ENCODE measurements at places on chromosomes 16 and 17.

DNA sequence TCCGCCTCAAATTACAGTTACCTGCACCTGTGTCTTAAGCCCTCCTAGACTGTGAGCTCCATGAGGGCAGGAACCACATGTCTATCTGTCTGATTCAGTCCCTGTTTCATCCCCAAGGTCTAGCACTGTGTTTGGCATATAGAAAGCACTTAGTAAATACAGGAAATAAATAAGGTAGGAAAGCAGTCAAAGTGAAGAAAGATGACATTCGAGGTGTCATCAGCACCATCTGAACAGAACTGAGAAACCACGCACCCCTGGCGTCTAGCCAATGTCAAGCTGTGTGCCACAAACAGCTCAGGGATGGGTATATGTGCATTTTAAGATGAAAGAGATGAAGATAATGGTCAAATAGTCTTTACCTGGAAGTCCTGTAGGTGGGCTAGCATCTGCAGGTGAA is 79.6 kb upstream of the ATP2A3 start:
- no peak for DNase-seq

DNA sequence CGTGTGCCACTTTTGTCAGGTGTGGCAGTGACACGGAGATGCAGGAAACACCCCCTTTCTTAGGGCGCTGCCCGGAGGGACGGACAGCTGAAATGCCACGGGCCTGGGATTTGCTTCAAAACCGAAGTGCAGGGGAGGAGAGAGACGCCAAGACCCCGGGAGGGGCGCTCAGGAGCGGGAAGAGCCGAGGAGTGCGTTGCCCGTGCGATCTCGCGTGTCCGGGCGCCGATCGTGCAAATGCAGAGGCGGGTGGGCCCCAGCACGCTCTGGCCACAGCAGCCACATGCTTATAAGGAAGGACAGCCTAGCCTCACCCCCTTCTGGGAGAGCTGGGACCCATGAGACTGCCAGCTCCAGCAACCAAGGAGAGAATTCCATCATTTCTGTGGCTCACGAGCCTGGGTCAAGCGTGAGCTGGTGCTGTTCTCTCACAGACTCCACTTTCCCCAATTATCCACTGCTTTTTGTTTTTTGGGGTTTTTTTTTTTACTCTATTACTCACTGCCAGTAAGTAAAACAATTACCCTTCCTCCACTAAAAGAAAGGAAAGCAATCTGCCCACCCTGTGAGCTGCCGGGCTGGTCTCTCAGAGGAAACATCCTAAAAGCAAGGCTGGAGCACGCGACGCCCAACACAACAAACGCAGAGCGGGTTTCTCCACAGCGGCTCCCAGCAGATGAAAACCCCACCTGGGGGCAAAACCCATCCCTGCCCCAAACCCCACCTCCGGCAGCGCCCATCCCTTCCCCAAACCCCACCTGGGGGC is 27.2 kb upstream of the C16orf95 start:
- DNase-seq, result no peak

DNA sequence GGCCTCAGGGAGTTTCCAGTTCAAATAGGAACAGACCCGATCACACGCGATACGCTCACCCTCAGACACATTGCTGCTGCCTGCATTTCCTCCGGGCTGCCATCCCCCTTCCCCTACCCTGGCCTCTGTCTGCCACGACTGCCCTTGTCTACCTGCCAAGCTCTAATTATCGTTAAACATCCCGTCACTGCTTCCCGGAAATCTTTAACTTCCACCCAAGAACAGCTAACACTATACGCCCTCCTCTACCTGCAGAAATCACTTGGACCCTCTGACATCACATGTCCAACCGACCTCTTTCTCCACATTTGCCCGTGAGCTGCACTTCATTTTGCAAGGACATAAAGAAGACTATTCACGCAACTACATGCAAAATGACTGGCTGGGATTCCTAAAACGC is 40.4 kb downstream of the ABAT start:
- DNase-seq, result no peak

GRCh38 chr16:68746951-68747350 is 9.9 kb downstream of the CDH1 start:
- no peak for DNase-seq

DNA sequence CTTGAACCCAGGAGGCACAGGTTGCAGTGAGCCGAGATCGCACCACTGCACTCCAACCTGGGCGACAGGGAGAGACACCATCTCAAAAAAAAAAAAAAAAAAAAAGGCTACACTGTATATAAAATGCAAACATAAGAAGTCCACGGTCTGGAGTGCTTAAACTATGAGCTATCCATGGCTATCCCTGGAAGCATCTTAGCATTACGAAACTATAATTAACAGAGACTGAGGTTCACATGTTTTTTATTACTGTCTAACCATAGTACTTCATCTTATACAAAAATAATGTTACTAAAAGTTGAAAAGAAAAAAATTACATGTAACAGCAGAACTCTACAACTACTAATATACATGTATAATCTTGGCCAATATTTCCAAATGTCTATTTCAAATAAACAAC is 32.8 kb downstream of the HELZ start:
- no peak for DNase-seq

DNA sequence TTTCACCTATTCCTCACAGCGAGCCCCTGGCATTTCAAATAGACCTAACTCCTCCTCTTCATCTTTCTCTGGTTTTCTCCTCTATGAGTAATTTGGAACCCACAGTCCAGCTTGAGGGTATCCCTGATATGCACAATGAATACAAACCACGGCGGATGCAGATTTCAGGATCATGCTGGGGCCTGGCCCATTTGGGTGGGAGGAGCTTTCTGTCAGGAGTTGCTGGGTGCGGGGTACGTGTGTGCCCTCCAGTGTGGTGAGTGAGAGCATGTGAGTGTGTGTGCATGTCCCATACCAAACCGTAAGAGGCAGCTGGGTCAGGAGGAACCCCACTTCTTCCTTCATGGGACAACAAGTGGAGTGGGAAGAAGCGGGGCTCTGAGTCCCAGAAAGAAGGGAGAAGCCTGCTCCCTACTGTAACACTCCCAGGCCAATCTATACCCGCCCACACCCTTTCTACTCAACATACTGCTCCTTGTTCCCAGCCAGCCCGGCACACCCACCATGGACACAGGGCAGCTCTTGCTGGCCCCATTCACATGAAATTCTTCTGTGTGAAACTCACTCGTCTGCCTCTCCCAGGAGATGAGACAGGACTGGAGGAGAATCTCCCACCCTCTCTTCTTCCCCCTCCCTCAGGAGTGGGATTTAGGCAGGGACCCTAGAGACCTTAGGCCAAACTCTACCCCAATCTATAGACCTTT is 18.4 kb downstream of the CNTNAP1 start:
- DNase-seq, result no peak

DNA sequence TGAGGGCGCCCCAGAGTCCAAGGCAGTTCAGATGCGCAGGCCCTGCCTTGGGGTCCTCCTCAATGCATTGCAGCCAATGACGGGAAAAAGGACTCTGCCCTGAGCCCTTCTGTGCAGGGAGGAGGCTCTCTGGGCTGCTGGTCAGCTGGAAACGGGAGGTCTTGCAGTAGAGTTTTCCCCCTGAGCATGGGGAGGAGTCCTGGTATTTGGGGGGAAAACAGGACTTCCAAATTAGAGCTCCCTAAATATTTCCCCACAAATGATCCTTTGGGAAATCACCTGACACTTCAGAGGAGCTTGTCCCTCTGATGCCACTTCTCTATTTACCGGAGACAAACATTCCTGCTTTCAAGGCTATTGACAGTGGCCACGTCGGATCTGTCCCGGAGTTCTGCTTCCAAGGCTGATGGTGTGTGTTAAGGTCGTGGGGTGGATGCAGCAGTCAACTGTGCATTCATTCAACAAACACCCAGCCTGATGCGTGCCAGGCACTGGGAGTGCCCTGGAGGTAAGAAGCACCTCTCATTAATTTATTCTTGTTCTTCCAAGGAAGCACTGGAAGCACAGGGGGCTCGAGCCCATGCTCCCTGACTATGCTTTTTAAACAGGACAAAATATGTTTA is 73.0 kb upstream of the DNAH17 start:
- no peak for DNase-seq

DNA sequence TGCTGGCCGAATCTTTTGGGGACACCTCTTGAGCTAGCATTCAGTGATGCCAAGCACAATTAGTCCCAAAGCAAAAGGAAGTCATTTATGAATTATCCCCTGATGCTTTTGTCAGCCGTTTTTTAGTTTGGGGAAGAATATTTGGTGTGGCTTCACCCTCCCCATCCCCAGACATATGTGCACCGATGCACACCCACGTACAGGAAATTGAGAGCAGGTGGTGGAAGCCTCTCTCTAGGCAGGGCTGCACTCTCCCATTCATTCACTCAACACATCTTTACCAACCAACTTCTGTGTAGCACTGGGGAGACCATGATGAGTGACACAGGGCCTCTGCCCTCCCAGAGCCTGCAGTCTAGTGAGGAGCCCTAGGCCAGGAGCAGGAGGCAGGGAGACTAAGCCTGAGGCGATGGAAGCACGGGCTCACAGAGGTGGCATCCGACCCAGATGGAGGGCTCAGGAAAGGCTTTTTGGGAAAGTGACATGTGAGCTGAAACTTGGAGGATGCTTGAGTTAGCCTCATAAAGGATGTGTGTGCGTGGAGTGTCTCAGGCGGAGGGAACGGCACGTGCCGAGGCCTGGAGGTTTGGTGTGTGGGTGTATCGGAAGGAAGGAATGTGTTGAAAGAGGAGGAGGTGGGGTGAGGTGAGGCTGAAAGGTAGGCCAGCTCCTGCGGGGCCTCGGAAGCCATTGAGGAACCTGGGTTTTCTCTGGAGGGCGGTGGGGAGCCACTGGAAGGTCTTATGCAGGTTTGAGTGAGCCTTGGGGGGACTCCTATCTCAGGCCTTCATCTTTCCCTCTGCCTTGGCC is 43.8 kb downstream of the PSME3IP1 start:
- DNase-seq, result no peak

DNA sequence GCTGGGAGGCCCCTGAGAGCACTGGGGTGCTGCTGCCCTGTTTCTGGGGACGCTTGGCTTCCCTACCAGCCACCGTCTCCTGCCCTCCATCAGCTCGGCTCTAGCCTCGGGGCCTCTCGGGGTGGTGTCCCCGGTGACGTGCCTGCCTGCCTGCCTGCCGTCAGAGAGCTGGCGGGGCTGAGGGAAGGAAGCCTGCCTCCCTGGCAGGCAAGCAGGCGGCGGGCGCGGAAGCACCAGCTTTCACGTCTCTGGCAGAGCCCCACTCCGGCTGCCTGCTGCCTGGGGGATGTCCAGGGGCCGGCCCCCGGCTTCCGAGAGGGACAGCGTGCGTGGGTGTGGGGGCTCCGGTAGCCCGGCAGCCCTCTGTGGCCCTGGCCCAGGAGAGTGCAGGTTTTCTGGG is 9.3 kb downstream of the CENPX start:
- DNase-seq, result no peak

GRCh38 chr17:31096106-31096436 is 1.3 kb downstream of the NF1 start:
- no peak for DNase-seq

DNA sequence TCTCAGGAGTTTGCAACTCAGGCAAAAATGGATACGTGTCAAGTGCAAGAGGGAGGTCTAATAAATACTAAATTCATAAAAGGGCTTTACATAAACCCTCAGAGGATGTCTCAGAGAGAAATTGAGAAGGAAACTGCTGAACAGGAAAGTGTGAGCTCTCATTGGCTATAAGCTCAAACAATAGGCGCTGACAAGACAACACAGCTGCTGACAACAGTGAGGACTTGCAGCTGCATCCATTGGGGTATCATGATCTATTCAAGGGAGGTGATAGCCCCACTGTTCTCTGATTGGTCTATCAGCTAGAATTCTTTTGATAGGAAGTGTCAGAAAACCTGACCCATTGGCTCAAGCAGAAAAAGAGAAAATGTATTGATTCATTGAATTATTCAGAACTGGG is 187.2 kb downstream of the CBLN1 start:
- no peak for DNase-seq

DNA sequence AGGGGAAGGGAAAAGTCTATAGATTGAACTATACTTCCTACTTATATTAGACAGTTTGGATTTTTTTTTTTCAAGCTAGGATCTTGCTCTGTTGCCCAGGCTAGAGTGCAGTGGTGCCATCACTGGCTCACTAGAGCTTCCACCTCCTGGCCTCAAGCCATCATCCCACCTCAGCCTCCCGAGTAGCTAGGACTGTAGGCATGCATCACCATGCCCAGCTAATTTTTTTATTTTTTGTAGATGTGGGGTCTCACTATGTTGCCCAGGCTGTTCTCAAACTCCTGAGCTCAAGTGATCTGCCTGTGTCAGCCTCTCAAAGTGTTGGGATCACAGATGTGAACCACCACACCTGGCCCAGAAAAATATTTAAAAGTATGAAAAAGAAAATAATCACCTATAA is 121.0 kb upstream of the HAS3 start:
- no peak for DNase-seq

DNA sequence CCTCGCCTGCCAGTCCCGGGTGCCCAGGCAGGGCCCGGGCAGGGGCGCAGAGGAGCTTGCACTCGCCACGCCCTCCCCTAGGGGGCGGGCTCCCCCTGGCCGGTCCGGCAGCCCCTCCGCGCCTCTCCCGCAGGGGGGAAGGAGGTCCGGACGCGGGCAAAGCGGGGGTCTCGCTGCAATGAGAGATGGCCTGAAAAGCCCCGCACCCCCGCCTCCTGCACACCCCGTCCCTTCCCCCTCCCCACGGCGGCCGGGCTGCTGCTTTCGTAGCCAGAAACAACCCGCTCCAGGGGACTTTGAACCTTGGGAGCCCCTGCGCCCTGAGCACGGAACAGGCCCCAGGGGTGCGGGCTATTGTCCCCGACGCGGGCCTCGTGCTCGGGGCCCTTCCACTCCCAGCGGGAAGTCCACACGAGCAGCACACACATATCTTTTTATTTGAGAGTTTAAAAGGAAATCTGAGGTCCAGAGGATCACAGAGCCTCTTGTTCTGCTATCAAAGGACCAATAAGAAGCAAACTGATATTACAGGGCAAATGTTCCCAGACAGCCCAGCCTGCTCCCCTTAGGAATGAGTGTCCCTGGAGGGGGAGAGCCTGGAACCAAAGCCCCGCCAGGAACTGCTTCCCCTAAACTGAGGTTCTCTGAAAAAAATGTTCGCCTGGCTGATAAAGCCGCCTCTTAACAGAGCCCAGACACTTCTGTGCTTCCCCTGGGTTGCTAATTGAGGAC is 5.8 kb upstream of the CBX4 start:
- no peak for DNase-seq

- DNase-seq, result no peak
These were observed 55.1 kb downstream of the ATP2C2 start for GRCh38 chr16:84423416-84423837.

- DNase-seq, result no peak
These were observed 572 bp downstream of the FAM171A2 start for GRCh38 chr17:44362949-44363612.
